Aortic smooth muscle cell (primary cell): ENCODE measurements at places on chromosomes 11 and 22. TPM values are rescaled to one million over a fixed set of nuclear protein-coding genes. Genes with fewer than 3 reads are reported as not detected.

The SYTL2 gene
- 7.0 and 7.5 TPM in 2 replicates for total RNA-seq

The SLC5A1 gene
- total RNA-seq: not detected in 2 replicates

The NLRP14 gene
- total RNA-seq: 0.37 and 0.92 TPM in 2 replicates

The P2RY6 gene
- total RNA-seq: 2.6 and 2.9 TPM in 2 replicates

The DEFB108B gene
- total RNA-seq: not detected in 2 replicates

The TRIM6 gene
- 2.9 and 3.9 TPM in 2 replicates for total RNA-seq

The PTGDR2 gene
- total RNA-seq: 0.06 TPM in 1 of 2 replicates, not detected in the other

The IGSF9B gene
- total RNA-seq: 0.68 and 3.8 TPM in 2 replicates

The PNPLA5 gene
- total RNA-seq: not detected in 2 replicates
